ENCODE measurements at places on chromosomes 7 and 10.

- no peak for DNase-seq
These were observed 24.3 kb downstream of the FBXW4 start for GRCh38 chr10:101670635-101671034.

GRCh38 chr7:30168835-30169573 lies 34.2 kb downstream of the MTURN start:
- DNase-seq = no peak

GRCh38 chr7:130113887-130114286 lies 43.6 kb downstream of the KLHDC10 start:
- DNase-seq = no peak

DNA sequence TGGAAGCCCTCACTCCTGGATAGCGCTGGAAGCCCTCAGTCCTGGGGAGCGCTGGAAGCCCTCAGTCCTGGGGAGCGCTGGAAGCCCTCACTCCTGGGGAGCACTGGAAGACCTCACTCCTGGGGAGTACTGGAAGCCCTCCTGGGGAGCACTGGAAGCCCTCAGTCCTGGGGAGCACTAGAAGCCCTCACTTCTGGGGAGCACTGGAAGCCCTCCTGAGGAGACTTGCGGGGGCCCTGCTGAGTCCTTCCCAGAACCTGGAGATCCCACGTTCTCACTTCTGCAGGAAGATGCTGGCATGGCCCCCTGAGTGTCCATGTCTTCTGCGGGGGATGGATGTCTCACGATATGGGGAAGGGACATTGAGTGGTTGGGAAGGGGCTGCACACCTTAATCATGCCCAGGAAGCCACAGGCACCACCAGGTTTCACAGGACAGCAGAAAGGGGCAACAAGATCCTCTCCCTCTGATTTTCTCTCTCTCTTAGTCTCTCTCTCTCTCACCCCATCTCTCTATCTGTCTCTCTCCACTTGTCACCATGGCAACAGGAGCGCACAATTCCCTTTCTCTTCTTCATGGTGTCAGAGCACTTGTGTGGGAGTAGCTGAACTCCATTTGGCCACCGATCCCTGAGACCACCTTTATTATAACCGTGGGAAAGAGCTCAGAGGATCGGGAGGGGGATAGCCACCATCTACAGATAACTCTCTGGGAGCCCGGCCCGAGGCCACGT lies 267.0 kb downstream of the TCERG1L start:
- no peak for DNase-seq

GRCh38 chr7:141220263-141220880 lies 146.5 kb downstream of the TMEM178B start:
- no peak for DNase-seq

GRCh38 chr7:111541067-111541466 lies 21.2 kb downstream of the IMMP2L start:
- DNase-seq = no peak

DNA sequence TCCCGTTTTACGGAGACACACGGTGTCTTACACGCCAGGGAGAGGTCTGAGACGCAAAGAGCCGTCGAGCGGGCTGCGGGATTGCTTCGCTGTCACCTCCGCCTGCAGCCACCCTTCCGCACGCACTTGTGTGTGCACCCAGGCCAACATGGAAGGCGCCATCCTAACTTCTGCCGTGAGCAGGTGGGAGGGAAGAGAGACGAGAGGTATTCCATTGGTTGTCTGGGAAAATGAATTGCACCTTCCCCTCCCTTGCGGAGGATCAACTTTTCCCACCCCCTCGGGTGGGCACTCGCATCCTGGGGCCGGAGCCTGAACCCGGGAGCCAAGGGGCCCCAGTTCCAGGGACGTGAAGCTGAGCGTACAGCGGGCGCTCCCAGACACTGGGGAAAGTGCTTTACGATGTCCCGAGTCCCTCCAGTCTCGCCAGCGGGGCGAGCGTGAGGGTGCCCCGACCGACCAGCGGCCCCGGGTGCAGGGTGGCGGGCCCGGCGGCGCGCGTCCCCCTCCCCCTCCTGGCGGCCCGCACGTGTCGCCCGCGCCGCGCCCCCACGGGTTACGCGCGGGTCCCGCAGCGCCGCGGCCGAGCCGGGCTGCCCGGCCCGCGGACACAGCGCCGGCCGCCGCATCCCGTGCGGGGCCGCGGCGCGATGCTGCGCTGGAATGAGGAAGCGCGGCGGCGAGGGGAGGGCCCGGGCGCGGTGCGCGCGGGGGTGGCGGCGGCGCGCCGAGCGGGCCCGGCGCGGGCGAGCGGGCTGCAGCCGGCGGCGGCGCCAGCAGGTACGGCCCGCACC lies 984 bp upstream of the IKZF1 start:
- no peak for DNase-seq

- DNase-seq = peak; percentile 29
These were observed 105.2 kb downstream of the THSD7A start for GRCh38 chr7:11726794-11727155.

DNA sequence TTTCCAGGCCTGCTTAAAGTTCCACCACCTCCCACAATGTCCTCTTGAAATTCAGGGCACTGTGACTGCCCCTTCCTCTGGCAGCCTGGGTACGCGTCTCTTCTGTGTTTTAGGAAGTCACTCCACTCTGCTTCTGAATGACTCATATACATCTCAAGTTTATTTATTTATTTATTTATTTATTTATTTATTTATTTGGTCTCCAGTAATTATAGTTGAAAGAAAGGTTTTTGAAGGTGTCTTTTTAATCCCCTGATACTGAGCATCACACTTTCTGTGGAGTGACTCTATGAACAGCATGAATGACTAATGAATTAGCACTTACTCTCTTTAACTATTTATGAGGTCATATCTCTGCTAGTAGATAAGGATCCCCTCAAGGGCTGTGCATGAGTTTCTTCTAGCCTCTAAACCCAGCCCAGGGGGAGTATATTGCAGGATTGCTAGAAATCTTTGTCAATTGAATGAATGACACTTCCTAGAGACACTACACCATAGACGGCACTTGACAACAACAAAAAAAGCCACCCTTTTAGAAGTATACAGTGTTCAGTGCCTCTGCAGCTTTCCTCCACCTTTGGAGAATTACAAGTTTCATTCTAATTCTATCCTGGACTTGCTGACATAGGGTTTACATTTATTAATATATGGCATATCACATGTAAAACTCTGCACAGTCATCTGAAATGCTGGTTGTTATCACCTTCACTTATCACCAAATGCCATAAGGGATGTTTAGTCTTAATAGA lies 2.1 kb downstream of the MACC1 start:
- no peak for DNase-seq

DNA sequence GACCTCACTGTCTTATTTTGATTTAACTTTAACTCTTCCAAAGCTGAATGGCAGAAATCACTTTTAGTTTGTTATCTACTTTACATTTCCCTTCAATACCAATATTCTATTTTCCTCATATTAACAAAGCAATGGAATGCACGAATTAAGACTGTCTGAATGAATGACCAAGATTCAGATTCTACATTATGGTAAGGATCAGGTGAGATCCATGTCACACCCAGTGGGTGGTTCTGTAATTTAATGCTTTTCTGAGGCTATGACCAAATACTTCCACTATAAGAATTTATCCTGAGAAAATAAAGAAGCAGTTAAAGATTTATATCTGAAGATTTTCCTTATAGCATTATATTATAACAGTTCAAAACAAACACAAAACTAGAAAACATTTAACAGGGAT lies 90.2 kb upstream of the NUPR2 start:
- DNase-seq = no peak

DNA sequence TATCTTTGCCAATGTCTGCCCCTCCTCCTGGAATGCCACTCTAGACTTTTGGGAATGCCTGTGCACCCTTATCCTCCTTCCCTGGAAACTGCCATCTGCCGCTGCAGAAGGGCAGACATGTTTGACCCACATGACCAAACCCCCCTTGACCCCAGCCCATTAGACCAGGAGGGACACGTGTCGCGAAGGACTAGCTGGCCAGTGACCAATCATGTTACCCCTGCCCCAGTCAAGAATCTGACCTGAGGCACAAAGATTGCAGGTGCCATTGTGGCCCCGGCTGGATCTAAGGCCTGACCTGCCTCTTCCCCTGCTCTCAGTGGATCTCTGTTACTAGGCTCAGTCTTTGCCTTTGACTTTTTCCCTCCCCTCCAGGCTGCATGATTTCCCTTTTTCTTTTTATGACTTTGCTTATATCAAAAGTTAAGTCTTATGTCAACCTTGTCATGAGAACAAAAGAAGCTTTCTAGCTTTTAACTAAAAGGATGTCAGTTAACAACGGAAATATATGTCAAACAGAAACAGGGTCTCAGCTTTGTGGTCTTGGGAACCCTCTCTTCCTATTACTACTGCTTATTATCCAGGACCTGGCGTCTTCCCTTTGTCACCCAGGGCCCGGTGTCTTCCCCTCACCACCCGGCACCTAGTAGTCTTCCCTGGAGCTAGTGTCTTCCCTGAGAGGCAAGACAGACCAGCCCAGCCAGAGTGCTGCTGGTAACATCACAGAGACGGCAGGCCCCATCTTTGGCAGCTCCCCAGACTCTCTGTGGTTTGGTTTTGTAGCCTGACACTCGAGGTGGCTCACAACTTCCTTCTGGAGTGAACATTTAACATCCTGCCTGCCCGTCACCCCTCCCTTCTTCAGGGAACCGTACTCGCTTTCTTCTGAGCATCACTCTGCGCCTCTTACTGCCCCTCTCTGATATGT lies 24.4 kb upstream of the PPIF start:
- peak; percentile 50 for DNase-seq

DNA sequence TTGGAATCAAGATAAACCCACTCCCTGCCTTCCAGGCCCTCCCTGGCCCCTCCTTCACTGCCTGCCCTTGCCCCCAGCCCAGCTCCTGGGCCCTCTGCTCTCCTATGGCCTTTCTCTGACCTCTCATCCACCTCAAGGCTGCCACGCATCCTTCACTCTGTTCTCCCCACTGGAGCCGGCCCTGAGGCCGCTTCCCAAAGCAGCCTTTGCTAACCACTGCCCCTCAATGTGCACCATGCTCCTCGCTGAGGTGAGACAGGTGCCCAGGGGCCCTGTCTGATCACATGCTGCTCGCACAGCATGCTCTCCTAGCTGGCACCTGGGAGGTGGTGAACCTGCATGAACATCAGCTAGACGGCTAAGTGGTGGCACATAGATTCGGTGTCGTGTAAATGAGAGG lies 138.5 kb upstream of the RET start:
- no peak for DNase-seq

DNA sequence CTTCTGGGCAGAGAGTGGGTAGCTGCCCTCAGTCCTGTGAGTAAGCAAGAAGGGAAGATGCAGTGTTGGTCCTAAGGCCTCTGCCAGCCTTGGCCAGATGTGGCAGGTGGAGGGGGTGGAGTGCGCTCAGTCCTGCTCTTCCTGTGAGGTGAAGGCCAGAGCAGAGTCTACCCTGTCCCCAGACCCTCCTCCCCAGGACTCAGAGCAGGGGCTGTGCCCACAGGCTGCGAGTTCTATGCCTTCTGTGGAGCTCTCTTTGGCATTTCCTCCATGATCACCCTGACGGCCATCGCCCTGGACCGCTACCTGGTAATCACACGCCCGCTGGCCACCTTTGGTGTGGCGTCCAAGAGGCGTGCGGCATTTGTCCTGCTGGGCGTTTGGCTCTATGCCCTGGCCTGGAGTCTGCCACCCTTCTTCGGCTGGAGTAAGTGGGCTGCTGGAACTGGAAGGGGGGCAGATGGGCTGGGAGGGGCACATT lies 4.0 kb downstream of the OPN4 start:
- no peak for DNase-seq

DNA sequence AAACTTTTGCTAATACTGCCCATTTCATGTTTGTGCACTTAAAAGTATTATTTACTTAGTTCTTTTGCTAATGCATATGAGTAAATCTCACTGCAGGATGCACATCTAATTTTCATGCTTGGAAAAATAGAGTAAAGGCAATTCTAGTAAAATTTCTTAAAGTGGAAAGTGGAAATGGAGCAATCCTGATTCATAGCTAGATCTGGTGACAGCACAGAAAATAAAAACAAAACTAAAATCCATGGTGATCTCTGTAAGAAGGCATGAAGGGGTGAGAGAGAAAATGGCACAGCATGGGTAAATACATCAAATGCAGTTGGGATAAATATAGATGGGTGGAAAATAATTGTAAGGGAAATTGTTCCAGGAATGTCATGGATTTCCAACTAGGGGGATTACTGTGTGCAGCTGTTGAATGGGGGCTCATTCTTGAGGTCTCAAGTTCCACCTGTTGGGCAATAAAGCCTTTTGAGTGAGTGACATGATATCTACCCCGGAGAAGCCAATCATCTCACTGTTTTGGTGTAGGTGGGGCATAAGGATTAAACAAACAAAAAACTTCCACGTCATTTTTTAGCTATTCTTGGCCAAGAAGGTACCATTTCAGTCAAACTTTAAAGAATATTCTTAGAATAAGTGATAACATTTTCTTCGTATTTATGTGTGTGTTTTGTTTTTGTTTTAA lies 1.7 kb upstream of the MCU start:
- no peak for DNase-seq

DNA sequence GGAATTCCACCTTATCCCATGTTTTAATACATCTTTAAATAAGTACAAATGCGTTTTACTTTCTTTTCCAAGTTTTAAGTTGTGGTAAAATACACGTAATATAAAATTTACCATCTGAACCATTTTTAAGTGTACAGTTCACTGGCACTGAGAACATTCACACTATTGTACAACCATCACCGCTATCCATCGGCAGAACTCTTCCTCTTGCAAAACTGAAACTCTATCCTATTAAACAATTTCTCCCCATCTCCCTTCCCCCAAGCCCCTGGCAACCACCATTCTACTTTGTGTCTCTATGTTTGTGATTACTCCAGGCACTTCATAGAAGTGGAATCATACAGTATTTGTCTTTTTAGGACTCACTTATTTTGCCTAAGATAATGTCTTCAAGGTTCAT lies 33.8 kb downstream of the HIP1 start:
- no peak for DNase-seq

DNA sequence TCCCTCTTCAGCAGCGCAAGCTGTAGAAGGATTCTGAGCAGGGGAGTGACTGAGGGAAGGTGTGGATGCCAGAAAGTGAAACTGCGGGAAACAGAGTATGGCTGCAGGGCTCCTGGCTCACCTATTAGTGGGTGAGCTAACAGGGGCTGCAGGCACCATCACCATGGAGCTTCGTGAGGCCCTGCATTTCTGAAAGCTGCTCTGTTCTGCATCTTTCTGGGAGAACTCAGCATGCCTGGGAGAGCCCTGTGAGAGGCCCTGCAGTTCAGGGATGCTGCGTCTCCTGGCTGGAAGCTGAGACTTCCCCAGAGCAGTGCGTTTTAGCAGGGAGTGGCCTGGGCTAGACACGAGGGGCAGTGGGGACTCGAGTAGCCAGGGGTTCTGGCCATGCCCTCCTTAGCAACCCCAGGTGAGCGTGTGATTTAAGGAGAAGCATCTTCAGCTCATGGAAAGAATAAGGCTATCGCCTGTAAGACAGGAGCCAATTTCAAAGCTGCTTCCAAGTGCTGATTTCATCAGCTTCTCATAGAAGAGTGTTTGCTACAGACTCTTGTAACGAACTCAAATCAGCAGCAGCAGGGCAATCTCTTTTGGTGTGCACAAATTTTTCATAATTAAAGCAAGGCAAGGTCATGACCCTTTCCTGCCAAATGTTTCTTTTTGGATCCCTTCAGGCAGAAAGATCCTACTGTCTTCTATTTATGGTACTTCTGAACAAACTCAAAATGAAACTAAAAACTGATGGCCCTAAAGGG lies 293.6 kb upstream of the ZNF32 start:
- no peak for DNase-seq
